AG09309 (cell line): ENCODE measurements at places on chromosomes 12 and 14.

DNA sequence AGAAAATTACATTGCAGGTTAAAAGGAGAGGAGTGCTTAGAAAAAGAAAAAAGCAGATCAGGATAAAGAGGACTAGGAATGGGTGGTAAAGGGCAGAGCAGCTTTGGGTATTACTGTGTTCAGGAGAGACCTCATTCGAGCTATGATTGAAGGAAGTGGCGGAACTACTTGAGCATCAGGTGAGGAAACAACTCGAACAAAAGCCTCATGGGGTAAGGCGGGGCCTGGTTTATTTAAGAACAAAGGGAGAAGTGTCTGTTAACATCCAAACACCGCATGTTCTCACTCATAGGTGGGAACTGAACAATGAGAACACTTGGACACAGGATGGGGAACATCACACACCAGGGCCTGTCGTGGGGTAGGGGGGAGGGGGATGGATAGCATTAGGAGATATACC, 444.6 kb upstream of the CCDC196 start:
- no peak for DNase-seq

- DNase-seq = no peak
Measured at GRCh38 chr12:47317175-47317915, 237.6 kb upstream of the AMIGO2 start.

- DNase-seq = no peak
Measured at GRCh38 chr14:25237845-25238244, 187.9 kb upstream of the STXBP6 start.

DNA sequence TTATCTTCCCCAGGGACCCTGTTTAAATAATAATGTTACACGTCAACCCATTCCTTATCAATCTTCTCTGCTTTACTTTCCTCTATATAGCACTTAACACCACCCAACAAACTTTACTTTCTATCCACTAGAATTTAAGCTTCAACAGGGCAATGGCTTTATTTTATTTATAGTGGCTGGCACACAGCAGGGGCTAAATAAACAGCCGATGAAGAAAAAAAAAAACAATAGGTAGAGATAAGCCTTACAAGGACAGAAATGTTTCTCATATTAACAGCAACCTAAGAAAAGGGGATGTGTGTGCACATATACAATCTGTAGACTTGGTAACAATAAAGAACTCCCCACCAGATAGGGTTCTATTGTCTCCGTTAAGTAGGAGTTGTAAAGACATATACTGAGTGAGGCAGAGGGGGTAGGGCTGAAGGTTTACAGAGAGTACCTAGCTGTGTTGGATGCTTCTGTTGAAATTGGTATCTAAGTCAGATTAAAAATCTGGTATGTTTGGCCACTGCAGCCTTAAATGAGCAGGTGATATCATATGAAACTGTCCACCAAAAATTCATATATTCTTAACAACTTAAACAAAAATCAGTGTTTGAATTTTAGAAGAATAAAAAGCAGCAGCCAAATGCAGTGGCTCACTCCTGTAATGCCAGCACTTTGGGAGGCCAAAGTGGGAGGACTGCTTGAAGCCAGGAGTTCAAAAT, 24.7 kb upstream of the AP4S1 start:
- DNase-seq = no peak

DNA sequence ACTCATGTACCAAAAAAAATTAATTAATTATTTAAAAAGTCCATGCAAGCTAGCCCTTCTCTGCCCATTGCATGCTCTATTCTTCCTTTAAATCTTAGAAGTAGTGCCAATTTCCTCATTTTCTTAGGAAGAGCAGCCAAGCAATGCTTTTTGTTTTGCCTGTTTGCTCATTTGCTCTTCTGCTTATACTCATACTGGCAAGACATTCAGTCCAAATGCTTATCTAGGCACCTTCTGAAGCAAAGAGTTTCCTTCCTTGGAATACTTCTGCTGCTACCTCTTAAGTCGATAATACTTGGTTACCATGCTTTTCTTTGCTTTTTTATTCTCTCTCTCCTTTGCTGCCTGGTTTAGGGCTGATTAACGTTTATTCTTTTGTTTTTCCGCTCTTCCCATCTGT, 1318.3 kb downstream of the AACS start:
- no peak for DNase-seq

- no peak for DNase-seq
Measured at GRCh38 chr14:44866770-44867169, 95.0 kb downstream of the KLHL28 start.
